ENCODE measurements at places on chromosomes 7 and 10.

DNA sequence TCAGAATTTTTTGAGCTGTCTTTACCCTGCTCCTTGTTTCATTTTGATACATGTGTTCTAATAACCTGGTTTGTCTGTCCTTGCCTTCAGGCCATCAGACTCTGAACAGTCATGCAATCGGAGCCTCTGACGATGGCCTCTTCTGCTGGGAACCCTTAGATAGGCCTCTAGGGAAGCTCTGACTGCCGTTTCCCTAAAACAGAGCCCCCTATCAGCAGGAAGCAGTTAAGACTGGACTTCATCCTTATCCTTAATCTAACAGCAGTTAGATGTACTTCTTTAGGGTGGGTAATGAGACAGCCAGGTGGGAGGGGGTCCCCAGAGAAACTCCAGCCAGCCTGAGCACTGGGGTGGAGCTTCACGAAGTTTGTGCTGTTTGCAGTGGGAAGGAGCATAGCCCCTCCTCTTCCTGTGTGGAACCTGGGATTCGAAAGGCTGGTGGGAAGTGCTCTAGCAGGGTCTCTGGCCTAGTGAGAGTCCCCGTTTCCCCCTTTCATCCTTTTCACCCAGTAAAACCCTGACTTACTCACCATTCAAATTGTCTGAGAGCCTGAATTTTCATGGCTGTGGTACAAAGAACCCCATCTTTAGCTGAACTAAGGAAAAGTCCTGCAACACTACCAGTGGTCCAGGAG lies 28.4 kb upstream of the SORCS3 start:
- DNase-seq: no peak

GRCh38 chr10:11798845-11799735 lies 24.1 kb upstream of the PROSER2 start:
- no peak for DNase-seq

GRCh38 chr10:77037735-77038403 lies 599.7 kb downstream of the KCNMA1 start:
- DNase-seq: no peak

GRCh38 chr7:151940048-151940811 lies 16.0 kb upstream of the GALNTL5 start:
- DNase-seq: no peak

DNA sequence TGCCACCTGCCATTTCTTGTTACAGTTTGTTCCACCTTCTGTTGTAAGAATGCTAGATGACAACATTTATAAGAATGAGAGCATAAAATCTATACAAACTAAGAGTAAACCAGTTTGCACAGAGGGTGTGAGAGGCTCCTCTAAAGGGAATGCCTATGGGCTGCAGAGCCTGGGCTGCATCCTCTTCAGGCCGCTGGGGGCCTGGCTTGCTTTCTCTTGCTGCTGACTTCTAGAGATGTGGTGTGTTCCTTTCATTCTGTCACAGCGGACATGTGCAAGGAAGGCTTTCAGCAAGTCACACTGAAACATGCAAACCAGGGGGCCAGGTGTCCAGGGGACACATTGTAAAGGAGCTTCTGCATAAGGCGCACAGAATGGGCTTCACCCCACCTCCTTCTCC lies 7.1 kb upstream of the ATP6V1F start:
- no peak for DNase-seq

GRCh38 chr7:141410353-141411000 lies 140.7 kb upstream of the AGK start:
- DNase-seq: no peak
